ENCODE measurements at places on chromosomes 1 and 21.

DNA sequence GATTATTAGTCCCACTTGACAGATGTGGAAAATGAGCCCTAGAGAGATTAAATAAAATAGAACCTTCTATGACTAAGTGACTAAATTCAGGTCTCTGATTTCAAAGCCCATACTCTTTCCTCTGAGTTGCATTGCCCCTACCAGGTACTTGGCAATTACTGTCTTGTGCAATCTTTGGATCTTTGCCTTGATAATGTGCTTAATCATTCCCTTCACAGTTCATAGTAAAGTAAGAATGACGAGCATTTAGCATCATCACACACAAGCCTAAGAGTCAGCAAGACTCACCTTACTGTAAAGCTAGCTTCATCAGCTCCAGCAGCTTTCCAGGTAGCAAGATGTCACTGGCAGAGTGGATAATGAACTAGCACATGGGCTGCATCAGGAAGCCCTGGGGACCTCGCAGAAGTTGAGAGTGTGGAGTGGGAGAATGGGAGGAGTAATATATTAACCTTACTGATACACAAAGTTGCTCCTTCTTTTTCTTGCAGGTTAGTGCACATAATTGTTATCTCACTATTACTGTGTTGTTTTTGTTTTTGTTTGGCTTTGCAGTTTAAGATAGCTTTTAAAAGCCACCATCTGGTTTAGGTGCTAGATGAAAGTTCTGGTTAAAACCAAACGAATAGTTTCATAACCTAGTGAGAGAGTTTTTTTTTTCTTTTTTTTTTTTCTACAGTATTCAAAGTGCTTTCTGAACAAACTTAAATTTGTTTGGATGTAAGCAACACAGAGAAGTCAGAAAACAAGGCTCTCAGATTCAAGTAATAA is 71.8 kb downstream of the PBX1 start:
- no peak for DNase-seq

- no peak for DNase-seq
Measured at GRCh38 chr21:35779690-35780570, 280.4 kb downstream of the SETD4 start.

GRCh38 chr1:150176593-150176992 is 26.9 kb downstream of the PLEKHO1 start:
- DNase-seq, result no peak

DNA sequence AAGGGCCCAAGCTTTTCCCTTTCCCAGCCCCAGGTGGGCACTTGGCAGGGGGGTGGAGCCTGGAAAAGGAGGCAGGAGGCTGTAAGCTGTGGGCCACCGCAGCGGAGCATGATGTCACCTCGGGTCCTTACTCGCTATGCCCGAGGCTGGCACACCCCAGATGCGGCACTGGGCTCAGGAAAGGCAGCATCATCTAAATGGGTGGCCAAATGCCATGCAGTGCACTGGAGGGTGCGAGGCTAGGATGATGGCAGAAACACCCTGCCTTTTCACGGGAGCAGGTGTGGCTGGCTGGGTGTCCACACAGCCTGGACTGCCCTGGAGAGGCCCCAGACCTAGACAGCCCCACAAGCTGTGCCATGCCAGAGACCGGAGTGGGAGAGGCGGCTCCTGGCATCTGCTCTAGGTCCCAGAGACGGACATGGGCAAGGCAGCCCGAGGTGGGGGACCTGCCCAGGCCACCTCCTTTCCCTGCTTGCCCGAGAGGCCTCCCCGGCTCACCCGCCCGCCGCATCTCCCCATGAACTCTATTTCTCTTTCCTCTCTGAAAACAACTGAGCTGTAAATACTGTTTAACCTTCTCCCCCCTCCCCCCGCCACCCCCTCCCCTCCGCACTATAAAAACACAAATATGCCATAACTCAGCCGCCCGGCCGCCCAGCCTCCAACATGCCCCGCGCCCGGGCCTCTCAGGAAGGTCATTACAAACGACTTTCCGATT is 124.7 kb downstream of the CASZ1 start:
- no peak for DNase-seq

DNA sequence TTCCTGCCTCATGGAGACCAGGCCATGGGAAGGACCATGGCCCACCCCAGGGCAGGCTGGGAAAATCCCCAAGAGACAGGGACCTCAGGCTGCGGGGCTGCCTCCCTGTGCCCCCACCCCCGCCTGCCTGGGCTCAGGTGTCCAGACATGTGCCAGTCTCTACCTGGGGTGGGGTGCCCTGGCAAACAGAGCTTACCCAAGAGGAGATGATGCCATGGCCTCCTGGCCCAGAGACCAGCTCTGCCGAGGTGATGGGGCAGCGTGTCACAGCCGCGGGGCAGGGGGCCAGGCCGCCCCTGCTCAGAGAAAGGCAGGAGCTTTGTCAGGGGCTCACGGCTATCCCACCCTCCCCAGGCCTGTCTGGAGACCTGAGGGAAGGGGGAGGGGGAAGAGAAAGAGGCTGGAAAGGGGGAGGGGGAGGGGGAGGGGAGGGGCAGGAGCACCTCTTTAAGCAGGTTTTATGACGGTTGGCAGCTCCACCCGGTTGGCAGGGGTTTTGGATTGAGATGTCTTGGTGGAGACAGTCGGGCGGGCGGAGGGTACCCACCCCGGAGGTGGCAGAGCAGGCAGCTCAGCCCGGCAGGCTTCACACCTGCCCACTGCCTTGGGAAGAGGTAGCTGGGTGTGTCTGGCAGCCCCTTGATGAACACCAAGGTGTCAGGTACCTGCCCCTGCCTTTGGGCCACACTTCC is 101.5 kb upstream of the IFFO2 start:
- DNase-seq, result no peak

DNA sequence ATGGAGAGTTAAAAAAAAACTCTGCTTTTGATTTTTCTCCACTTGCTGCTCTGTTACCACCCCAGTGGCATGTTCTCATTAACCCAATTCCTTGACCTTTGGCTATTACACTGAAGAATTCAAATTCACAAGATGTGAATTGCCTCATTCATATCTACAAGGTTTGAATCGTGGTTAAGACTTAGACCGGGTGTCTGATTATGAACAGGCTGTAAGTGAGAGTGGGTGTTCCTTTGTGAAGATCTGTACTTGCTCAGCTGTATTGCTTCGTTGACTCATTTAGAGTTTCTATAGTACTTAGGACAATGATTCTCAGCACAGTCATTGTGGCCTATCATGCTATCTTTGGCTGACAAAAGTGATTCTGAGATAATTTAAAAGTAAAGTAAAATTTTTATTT is 36.4 kb downstream of the DNM3 start:
- DNase-seq, result peak; percentile 18

DNA sequence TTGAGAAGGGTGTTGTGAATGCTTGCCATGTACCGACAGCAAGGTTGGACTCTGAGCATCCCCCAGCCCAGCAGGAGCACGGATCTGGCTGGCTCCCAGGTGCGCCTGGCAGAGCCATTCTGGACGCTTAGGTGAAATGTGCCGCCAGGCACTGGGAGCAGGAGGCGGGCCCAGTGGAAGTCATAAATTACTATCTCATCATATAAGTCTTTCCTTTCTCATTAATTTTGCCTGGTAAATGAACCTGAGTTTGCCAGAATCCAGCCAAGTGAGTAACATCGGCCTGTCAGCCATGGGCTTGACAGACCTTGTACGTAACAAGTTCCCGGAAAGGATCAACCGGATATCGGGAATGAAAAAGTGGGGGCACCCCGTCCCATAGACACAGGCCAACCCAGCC is 179.5 kb upstream of the ARHGEF16 start:
- DNase-seq, result no peak

- peak; percentile 62 for DNase-seq
Measured at GRCh38 chr1:44237721-44238457, 24.6 kb downstream of the DMAP1 start.

DNA sequence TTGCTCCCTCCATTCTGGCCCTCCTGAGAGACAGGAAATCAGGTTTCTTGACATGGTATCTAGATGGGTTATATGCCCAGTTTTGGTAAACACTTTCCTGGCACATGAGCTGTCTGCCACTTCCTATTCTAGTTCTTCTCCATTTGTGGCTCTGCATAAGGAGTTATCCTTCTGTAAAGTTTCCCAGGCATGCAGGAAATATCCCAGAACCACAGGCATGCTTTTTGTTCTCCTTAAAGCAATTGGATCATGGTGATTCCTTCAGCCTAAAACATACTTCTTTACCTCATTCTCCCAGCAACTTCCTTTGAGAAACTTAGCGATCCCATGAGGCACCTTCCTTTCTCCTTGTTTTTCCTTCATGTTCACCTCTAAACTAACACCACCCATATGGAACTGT is 199.8 kb downstream of the CRB1 start:
- no peak for DNase-seq

DNA sequence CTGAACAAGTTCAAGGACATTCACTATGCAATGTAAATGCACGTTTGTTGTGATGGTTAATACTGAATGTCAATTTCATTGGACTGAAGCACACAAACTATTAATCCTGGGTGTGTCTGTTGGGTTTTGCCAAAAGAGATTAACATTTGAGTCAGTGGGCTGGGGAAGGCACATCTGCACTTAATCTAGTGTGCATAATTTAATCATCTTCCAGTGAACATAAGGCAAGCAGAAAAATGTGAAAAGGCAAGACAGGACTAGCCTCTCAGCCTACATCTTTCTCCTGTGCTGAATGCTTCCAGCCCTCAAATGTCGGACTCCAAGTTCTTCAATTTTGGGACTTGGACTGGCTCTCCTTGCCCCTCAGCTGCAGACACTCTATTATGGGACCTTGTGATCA is 40.1 kb downstream of the PRPF38A start:
- no peak for DNase-seq

DNA sequence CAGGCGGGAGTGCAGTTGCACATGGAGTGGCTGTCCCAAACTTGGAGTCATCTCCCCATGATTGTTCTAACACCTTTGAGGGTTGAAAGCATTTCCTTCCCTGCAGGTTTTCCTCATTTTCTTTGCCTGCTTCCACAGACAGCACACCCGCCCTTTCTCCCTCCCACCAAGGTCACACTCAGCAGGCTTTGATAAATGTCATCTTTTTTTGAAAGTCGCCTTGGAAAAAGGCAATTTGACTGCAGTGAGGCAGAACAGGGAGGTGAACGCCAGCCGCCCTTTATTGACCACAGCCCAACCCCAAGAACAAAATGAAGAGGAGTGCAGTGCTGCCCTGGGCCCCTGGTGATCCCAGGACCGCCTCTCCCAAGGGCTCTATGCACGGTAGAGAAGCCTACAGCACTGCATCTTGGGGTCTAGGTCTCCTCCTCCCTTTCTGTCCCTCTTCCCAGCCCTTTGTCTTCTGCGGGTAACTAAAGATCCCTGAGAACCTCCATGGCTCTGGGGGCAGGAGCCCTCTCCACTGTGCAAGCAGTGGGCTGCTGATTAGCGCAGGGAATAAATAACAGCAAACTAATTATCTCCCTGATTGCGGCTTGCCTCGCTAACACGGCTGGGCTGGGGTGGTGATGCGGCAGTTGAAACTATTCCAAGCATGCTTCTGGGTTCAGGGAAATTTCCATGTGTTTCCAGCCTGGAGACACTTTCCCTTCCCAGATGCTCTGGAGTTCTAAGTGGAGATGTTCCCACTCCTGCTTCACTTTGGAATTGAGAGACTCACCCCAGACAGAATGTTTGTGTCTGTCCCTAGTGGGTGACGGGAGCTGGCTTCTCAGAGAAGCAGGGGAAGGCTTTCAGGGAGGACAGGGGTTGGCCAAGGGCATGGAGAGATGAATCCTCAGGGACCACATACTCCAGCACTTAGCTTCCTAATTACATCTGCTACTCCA is 11.8 kb upstream of the AMIGO1 start:
- DNase-seq, result no peak

DNA sequence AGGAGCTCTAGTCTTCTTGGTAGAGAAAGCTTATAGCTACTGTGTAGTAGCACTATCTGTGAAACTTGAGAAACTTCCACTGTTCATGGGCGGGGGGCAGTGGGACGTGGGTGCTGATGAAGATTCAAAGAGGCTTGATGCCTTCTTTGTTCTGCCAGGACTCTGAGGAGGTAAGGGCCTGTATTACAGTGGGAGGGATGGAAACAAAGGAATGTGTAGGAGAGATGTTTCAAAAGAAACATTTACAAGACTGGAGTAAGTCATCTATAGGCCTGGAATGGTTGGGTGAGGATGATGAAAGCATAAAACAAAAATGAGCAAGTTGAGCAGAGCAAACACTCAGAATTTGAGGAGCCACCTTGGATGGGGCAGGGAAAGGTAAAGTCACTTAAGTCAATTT is 89.4 kb downstream of the C1orf21 start:
- DNase-seq, result no peak
